Eye (tissue), 1 donor: ENCODE measurements at places on chromosomes 1 and 21.

DNA sequence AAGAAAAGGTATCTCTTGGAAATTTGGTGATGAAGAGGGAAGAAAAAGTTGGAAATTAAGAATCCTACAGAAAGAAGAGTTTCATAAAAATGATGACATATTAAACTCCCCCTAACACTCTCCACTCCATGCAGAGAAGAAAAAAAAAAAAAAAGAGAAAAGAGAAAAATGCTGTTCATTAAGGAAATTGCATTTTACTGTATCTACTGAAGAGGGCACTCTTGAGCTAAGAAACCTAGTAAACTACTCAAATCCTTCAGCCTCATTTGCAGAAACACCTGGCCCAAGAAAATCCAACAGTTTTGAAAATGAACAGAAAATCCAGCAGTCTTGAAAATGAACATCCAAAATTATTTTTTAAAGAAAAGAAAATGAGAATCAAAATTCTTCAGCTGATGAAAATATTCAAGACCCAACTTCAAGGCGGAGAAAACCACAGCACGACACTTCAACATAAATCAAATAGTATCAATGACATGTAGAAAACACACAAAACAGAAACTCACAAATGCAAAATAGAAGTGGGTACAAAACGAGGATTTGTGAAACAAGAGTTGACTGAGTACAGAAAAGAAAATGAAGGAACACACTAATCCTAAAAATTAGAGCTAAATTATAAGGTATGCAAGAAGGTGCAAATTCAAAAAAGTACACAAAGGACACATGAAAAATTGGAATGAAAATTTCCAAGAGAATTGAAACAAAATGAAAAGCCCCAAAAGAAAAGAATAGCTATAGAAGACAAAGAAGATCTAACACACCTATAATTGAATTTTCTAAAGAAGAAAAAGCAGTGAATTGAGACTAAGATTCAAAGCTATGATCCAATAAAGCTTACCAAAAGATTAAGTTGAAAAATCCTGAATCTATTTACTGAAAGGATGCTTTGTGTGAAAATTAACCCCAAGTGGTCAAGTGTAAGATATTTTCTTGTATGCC, 73.2 kb upstream of the DNAJC6 start:
- DNase-seq = peak; percentile 51

- no peak for DNase-seq
Measured at GRCh38 chr21:31142600-31142999, 104.3 kb upstream of the KRTAP19-8 start.

DNA sequence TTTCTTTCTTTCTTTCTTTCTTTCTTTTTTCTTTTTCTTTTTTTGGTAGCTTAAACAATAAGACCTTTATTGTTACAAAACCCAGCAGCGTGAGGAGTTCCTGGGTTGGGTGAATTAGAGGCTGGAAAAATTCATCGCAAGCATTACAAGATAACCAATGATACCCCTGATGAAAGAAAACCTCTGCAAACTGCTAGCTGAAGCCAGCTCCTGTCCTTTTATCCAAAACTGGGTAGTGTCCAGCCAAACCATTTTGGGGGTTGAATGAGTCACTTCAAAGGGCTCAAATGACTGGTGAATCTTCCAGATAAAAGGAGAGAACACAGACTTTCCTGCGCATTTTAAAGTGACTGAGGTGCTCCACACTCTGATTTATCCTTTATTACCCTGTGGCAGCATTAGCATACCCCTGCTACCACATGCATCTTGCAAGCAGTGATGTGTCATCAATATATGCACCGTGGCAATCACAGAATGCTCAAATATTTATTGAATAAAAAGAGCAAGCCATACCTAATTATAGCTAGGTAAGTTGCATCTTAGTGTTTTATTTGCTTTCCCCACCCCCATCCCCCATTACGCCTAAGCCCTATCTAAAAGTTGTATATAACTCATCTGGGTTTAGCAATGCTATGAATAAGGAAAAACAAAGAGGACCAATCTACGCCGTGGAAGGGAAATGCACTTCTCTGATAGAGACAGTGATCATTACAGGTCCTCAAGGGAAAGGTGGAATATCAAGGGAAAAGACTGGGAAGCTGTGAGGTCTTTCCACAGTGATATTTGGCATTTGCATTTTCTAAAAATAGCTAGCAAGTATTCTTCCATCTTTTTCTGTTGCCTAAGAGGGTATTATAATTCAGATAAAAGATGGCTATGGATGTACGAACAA, 32.4 kb upstream of the CEP350 start:
- DNase-seq = no peak

GRCh38 chr1:221708076-221708571, 33.8 kb downstream of the DUSP10 start:
- DNase-seq = no peak

- DNase-seq = no peak
Measured at GRCh38 chr1:175118375-175119367, 51.0 kb downstream of the TNN start.

DNA sequence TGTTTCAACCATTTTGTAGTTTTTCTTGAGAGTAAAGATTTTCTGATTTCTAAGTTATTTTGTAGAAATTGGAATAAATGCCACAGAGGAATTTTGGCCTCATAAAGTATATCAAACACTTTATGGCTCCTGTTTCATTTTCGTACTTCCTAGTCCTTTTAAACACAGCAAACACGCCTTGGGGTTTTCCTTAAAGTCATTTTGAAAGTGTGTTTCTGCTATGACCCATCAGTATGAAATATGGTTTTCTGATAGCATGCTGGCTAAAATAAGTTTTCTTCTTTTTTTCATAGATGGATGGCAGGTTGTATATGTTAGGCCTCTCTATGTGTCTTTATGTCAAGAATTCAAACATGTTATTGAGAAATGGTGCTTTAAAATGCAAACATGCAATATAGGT, 940.1 kb upstream of the TMPRSS15 start:
- DNase-seq = no peak

DNA sequence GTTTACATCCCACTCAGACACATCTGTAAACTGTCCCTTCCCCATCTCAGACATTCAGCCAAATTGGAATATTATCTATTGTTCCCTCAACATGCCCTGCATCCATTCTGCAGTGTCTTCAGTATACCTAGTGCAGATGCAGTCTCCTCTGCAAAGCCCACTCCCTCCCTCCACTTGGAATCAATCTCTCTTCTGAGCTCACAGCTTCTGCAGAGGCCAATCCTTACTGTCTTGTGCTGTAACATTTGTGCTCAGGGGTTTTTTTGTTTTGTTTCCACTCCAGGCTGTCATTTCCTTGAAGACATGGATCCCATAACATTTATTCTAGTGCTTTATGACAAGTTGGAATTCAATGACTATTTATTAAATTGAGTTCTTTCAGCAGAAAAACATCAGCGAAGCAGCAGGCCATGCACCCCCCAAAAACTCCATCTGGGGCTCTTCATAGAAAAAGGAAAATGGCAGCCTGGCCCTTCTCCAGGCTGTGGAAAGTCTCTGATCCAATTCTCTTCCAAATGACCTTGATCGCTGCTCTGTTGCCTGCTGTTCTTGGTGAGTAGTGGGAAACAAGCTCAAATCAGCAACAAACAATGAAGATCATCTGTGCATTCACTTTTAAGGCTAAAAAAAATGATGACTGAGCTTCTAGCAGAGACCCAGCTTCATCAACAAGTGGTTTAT, 8.7 kb downstream of the C4BPA start:
- DNase-seq = no peak

DNA sequence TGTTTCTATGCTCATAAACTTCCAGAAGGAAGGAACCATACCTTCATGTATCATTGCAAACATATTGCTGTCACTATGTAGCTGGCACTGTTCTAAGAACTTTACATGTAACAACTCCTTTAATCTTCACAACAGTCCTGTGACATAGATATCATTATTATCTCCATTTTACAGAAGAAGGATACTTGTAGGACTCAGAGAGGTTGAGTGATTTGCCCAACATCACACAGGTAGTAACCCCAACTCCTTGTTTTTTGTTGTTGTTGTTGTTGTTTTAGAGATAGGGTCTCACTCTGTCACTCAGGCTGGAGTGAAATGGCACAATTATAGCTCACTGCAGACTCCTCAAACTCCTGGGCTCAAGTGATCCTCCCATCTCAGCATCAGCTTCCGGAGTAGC, 7.6 kb upstream of the TRIT1 start:
- no peak for DNase-seq

GRCh38 chr1:205496661-205497060, 7.8 kb upstream of the CDK18 start:
- DNase-seq = no peak

GRCh38 chr1:32997381-32997891, 32.8 kb upstream of the RNF19B start:
- DNase-seq = no peak

DNA sequence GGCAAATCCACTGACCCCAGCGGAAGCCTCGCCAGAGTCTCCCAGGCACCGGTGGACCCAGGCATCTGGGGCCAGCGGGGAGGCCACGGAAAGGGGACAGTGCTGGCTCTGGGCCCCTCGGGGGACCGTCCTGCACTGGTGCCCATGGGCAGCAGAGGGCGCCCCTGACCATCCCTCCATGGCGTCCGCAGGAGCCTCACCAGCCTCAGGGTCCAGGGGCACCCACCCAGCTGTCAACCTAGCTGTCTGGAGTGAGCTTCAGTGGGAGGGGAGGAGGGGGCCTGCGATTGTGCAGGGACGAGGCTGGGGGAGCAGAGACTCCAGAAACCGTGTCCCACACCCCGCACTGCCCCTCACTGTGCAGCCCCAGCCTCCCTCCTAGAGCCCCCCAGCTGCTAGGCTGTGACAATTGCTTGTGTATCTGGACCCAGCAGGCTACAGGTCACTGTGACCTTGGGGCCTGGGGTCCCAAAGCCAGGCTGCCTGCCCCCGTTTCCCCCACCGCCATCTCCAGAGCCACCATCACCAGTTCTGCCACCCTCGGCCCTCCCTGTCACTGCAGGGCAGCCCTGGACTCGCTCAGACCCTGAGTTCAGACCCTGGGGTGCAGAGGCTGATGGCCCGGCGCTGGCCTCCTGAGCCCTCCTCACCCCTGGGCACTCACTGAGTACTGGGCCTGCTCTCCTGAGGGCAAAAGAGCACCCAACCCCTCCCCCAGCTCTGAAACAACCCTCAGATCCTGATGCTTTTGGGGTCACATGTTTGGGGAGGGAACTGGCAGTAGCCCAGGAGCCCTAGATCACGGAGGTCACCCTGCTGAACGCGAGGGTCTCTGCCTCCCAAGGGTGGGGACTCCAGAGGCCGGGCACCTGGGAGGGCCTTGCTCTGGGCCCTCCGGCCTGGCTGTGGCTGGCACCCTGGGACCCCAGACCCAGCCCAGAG, 10.6 kb upstream of the COL6A1 start:
- DNase-seq = peak; percentile 89

- DNase-seq = peak; percentile 46
Measured at GRCh38 chr1:212104586-212105325, 69.2 kb downstream of the DTL start.

DNA sequence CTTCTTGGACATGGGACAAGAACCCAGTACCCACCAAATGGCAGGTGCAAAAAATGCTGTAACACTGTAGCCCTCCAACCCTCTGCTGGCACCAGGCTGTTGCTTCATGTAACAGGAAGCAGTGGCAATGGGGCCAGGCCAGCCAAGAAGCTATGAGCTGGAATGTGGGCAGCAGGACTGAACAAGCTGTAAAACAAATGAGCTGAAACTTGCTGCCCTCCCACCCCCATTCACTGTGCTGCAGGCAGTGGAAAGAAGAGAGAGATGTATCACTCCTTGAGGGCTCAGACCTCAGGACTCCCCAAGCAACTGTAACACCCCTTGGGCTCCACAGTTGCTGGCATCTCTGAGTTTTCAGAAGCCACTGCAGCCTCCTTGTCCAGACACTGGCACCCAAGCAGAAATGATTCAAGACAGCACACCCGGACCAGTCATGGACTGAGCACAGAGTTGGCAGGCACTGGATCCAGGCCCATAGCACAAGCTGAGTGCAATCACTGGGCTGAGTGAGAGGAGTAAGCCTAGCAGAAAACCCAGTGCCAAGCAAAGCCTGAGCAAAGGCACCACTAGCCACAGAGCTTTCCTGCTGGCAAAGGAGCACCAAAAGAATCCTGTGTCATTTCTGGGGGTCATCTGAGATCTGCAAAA, 321.4 kb upstream of the CXADR start:
- no peak for DNase-seq

GRCh38 chr21:37452227-37452626, 85.7 kb downstream of the DYRK1A start:
- peak; percentile 58 for DNase-seq

DNA sequence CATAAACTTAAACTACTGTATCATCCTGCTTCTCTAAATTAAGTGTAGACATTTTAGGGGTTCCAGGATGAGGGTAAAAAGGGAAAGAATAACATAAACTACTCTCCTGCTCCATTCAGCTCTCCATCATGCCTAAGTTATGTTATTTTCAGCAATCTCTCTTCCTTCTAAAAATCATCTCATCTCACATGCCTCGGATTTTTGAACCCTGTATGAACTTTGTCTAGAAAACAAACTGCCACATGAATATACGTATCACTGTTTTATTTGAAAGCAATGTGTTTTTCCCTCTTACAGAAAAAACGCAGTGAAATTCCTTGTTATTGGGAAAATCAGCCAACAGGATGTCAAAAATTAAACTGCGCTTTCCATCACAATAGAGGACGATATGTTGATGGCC, 32.6 kb downstream of the ZBED6 start:
- no peak for DNase-seq

DNA sequence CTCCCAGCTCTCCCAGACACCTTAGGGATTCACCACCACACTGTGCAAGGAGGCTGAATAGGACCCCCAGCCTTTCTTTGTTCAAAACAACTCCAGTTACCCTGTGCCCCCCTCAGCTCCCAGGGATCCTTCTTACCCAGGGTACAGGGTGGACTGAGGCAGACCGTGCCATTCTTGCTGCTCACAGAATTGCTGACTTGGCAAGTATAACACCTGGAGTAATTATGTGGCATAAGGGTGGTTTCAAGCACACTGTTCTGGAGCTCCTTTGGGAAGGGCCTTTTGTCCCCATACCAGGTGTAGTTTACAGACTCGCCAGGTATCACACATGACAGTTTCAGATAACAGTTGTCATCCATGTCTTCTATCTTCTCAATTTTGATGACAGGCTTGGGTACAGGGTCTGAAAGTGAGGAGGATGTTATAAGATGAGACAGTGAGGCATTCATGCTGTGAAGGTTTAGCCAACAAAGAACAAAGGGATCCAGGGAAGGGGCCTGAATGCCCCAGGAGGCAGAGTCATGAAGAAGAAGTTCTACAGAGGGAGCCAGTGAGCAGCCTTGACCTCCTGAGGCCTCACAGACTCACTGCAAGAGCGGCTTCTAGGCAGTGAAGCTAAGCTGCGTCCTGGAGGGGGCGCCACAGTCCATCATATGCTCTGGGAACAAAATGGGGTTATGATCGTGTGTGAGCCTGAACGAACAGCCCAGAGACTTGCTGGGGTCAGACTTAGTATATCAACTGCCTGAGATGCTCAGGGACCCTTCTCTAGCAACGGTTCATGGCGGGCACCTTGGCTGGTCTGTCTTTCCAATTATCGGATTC, 30.3 kb downstream of the CD48 start:
- peak; percentile 79 for DNase-seq

GRCh38 chr1:161114556-161114955, 3.3 kb downstream of the PFDN2 start:
- no peak for DNase-seq
